ENCODE measurements at places on chromosomes 6 and 20.

DNA sequence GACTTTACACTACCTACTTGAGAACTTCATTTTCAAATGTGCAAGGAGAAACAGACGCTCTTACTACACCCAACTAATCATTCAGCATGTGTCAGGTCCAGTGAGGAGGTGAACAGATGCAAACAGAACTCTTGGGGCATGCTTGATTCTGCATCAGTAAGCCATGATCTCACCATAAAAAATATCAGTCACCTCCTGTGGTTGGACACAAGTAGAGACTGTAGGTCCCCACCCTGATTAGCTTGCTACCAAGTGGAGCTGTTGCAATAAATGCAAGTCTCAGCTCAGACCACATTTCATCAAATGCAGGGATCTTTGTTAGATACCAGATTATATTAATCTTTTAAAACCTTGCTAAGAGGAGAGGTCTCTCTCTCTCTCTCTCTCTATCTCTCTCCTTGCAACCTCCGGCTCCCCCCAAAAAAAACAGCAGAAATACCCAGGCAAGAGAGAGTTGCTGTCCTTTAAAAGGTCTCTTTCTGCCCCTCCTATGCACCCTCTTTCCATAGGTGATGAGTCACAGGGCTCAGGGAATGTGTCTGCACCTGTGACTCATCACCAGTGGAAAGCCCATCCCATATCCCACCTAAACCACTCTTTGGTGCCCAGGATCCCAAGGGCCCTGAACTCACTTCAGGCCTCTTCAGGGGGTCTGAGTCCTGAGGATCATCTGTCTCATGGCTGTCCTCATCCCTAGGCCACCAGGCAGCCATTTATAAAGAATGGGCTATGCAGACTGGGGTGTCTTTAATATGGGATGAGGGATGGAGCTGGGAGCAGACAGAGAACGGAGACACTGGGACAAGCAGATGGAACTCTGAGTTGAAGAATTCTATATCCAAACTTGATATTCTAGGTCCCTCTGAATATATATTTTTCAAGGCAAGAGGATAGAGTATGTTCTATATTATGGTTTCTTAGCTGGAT lies 154.5 kb downstream of the QRSL1 start:
- peak overlapping the region; percentile 5 for H3K4me3 ChIP-seq
- H3K4me1 ChIP-seq: peaks cover 65% of the 10 kb centered on the region
- peak overlapping the region; percentile 37 for H3K27ac ChIP-seq
- H3K36me3 ChIP-seq: peaks cover 49% of the 10 kb centered on the region

GRCh38 chr6:136312975-136313374 lies 23.3 kb upstream of the BCLAF1 start:
- no peak overlapping the region for H3K27ac ChIP-seq
- no peak for DNase-seq
- no peak overlapping the region for H3K4me3 ChIP-seq
- H3K36me3 ChIP-seq: no peaks in the 10 kb centered on the region

DNA sequence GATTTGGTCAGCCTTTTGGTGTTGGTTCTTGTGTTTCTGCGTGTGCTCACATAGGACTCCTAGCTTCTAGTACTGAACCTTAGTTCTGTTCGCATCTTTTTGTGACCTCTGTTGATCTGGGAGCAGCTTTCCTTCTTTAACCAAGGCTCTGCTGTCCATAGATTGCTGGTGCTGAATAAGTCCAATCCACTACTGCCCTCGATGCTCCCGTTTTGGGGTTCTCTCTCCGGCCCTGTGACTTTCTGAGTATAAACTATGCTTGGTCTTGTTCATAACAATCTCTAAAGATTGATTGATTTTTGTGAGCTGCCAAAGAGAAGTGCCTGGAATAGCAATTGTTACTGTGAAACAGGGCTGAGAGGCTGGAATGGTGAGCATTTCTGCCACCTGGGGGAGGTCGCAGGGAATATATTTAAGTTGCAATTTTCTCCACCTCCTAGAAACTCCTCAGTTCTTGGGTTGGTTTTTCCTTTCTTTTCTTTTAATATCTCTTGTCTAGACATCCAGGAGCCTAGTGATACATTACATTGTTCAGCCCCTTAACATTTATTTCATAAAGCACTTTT lies 422.9 kb upstream of the CHD6 start:
- H3K4me3 ChIP-seq: no peak overlapping the region
- H3K27ac ChIP-seq: no peak overlapping the region
- no peaks in the 10 kb centered on the region for H3K4me1 ChIP-seq
- H3K27me3 ChIP-seq: peaks cover 29% of the 10 kb centered on the region

DNA sequence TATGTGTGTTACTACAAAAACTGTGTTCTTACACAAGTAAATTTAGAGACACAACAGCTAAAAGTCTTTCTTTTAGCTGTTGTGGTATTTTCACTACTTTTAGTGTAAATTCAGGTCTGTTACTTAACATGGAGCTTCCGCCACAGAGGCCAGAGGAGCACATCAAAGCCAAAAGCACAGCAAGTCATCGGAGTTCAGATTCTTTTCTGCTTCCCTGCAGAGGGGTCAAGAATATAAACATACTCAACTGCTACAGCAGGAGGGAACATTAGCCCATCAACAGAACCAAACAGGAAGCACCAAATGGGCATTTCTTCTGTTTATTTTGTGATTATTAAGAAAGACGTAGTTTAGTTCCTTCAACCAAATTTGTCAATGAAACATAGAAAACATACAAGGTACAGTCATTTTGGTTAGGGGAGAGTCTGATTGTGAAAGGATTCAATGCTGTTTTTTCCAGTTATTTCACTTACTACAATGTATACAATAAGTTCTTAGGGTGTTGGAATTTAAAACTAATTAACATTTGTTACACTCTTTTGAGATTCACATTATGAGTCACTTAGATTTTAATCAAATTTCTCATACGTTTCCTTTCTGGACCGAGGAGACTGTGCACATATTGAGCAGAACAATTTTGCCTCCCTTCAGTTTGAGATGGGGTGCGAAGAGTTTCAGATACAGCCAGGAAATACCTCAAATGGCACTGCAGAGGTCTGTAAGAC lies 42.8 kb upstream of the DSE start:
- H3K27me3 ChIP-seq: no peaks in the 10 kb centered on the region
- H3K4me1 ChIP-seq: no peaks in the 10 kb centered on the region
- H3K36me3 ChIP-seq: no peaks in the 10 kb centered on the region
- no peak for DNase-seq
- H3K27ac ChIP-seq: no peak overlapping the region
- no peak overlapping the region for H3K4me3 ChIP-seq

GRCh38 chr6:133551847-133552341 lies 310.7 kb downstream of the EYA4 start:
- no peaks in the 10 kb centered on the region for H3K27me3 ChIP-seq
- no peaks in the 10 kb centered on the region for H3K36me3 ChIP-seq
- peak; percentile 31 for DNase-seq
- no peak overlapping the region for H3K4me3 ChIP-seq

Measured in Calu3 (cell line).